Right ventricle myocardium inferior (tissue), 1 donor: ENCODE measurements at places on chromosomes 1 and 21.

DNA sequence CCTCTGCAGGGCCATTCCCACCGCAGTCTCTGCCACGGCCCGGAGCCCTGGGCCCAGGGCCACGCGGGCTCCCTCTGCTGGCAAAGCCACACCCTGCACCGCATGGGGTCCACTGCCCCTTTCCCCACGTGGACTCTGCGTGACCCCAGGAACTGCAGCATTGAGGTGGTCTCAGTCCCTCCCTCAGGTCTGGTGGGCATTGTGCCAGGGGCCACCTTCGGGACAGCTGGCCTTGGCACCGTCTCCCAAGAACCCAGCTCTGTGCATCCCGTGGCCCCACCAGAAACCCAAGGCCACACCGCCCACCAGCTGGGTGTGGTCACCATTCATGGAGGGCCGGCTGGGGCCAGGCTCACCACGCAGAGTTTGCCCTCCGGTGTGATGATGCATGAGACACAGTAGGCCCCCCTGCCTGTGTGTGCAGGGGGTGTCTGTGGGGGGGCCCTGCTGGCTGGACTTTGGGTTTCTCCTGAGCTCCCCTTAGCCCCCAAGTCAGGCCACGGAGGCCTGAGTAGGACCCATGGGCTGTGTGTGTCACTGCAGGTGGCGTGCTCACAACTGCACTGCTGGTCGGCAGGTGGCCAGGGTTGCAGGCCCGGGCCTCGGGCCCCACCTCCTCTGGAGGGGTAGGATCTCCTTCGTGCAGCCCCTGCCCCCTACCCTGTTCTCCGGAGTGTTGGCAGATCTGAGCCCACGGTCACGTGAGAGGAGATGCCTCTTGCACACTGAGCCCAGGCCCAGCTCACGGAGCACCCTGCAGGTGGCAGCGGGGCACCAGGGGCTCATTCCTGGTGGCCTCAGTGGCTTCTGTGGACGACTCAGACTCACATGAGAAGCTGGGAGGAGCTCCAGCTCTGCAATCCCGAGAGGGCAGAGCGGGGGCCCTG is 5.8 kb downstream of the VWA1 start:
- DNase-seq = no peak

GRCh38 chr1:214380396-214380795 is 99.4 kb downstream of the SMYD2 start:
- DNase-seq = no peak

- no peak for DNase-seq
Observed at GRCh38 chr1:231678011-231678432, 51.4 kb downstream of the DISC1 start.

GRCh38 chr1:22112554-22112953 is 30.3 kb downstream of the WNT4 start:
- DNase-seq = no peak

DNA sequence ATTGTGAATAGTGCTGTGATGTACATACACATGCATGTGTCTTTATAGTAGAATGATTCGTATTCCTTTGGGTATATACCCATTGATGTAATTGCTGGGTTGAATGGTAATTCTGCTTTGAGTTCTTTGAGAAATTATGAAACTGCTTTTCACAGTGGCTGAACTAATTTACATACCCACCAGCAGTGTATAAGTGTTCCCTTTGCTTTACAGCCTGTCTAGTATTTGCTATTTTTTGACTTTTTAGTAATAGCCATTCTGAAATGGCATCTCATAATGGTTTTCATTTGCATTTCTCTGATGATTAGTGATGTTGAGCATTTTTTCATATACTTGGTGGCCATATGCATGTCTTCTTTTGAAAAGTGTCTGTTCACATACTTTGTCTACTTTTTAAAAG is 54.5 kb upstream of the FAM78B start:
- DNase-seq = no peak

GRCh38 chr1:32073299-32074229 is 825 bp downstream of the TMEM39B start:
- DNase-seq = no peak

DNA sequence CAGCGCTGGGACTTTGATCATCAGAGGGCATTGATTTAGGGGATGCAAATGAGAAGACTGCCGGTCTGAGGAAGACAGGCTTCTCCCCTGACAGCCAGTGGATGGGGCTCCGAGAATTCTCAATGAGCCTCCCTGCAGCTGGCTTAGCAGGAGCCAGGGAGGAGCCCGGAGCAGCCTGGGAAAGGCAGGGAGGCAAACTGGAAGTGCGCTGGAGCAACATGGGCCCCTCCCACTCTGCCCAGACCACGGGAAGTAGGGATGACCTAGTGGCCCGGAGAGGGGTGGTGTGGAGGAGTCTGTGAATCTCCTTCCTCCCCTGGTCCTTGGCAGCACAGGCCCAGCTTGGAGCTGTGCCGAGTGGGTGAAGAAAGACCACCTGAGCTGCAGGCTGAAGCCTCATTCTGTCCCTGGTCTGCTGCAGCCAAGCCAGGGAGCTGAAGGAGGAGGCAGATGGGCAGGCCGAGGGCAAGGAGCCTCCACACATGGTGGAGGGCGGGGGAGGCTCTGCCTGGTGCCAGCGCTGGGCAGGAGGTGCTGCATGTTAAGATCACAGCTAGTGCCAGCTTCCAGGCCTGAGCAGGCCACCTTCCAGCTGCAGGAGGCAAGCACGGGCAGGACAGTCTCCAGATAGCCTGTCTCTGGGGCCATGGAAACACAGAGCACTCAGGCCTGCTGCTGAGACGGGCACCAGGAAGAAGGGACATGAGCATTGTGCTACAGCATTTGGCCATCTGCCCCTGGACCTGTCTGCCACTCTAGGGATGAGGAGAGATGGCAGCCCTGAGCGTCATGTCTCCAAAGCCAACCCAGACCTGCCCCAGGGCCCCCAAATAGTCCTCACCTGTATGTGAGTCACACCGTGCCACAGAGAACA is 12.2 kb upstream of the CLSTN1 start:
- no peak for DNase-seq

DNA sequence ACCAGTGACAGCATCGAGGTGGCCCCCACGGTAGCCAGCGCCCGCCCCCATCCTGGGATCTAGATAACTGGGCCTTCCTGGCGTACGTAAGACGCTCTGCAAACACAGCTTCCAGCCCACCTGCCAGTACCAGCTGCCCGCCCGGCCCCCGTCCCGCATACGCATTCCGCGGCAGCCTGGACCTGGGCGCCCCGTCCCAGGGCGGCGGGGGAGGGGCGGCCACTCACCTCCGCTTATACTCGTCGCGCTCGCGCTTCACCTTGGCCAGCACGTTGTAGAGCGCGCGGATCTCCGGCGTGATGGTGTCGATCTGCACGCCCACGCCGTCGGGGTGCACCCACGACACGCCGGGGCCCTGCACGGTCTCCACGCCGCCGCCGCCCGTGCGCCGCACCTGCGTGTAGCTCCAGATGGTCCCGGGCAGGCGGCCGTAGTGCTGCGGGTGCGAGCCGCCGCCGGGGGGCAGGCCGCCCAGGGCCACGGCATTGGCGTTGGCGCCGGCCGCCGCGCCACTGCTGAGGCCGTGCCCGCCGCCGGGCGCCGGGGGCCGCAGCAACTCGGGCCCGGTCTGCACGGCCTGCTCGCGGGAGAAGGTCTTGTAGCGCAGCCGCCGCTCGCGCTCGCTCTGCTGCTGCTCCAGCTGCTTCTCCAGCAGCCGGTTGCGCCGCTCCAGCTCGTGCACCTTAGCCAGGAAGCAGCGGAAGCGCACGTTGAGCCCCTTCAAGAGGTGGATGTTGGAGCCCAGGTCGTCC is 859 bp downstream of the IFFO2 start:
- no peak for DNase-seq

DNA sequence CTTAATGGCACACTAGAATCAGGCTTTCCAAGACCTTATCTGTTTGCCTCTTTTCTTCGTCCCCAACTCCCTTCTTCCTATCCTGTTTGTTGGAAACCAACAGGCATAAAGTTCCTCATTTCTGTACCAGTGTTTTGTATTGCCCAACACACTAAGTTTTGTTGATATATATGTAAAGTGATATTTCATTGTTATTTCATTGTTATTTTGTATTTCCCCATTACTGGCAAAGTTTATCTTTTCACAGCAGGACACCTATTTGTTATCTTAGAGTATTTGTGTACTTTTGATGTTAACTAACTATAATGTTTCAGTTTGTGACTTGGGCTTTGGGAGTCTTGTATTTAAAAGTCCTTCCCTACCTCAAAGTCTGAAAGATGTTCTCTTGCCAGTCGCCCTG is 27.1 kb downstream of the FAM20B start:
- no peak for DNase-seq

DNA sequence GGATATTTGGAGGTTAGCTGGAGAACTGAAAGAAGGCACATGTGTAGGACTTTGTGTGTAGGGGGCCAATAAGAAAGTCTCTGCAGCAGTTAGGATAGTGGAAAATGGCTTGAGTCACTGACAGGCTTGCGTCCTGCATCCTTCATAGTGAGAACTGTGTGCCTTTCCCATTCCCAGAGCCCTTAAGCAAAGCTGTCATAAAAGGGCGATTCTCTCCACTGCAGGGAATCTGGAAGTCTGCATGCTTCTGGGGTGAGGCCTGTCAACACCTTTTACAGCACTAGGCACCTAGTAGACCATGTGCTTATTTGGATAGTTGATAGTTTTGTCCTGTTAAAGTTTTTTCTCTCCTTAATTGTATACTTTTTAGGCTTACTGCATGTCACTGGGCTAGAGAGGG is 39.4 kb upstream of the MACF1 start:
- DNase-seq = no peak

DNA sequence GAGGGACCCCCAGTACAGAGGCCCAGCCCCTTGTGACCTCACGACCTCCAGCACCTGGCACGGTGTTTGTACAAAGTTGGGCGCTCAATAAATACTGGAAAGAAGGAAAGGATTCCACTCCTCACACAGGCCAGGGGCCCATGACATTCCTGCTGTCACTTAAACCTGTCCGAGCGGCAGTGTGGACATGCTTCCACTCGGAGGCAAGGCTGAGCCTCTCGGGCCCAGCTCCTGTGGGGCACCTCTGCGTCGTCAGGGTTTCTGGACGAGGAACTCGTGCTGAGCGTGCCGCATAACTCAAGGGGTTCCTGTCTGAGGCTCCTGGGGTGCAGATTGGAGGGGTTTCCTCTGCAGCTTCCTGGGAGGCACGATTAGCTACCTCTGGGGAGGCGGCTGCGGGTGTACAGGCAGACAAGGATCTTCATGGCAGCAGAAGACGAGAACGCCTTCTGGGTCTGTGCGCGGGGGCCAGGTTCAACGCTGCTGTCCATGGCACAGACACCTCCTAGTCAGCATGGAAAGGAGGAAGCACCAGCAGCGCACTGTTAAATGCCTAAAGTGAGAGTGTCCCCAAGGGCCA is 3.6 kb upstream of the SMIM1 start:
- DNase-seq = peak; percentile 58

- no peak for DNase-seq
Observed at GRCh38 chr1:63693944-63694571, 79.8 kb upstream of the ROR1 start.

- DNase-seq = no peak
Observed at GRCh38 chr1:55334160-55334559, 119.0 kb upstream of the USP24 start.

DNA sequence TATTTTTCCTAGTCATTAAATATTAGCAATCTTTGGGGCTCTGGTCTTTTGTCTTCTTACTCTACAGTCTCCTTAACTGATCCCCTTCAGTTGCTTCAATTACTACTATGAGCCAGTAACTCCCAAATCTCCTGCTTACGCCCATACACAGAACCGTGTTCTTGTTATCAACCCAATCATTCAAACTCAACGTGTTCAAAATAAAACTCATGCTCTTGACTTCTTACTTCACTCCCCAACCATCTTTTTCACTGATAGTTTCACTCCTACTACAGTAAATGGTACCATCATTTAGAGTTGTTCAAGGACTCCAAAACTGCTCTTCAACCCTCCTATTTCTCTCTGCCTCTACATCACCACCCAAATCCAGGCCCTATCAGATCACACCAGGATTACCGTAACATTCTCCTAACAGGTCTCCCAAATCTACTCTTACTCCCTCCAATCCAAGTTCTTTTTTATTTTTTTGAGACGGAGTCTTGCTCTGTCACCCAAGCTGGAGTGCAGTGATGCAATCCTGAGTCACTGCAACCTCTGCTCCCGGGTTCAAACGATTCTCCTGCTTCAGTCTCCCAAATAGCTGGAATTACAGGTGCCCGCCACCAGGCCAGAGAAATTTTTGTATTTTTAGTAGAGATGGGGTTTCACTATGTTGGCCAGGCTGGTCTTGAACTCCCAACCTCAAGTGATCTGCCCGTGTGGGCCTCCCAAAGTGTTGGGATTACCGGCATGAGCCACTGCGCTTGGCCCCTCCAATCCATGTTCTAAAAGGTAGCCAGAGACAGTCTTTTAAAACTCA is 3.0 kb downstream of the YARS1 start:
- DNase-seq = no peak

DNA sequence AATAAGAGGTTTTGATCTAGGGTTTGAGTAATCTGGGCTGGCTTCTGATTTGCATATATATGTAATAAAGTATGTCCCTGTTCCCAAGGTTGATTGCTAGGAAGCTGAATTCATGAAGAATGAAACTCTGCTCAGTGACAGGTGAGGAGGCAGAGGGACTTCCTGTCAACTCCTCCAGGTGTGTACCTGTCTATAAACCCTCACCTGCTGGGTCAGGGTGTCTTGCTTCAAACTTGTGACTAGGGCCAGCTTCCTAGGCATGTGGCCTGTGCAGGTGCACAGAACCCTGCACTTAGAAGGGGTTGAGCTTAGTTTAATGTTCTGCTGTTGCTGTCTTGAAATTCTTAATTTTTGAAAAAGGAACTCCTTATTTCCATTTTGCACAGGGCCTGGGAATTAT is 21.1 kb downstream of the OLFML3 start:
- DNase-seq = no peak

GRCh38 chr1:226126824-226127569 is 59.5 kb downstream of the ACBD3 start:
- DNase-seq = no peak

DNA sequence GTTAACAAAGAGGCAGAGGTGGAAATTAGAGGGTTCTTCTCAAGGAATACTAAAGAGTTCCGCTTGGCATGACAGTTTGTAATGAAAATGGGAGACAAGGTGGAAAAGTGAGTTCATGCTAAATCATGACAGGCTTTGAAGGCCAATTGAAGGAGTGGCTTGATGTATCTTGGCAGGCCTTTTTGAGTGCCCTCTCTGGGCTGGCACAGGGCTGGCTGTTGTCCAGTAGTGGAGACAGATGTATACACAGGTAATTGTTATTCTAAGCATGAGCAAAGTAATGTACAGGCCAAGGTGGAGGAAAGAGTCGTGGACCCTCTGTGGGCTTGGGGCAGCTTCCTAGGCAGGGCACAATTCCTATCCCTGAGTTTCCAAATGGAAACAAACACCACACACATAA is 196.7 kb upstream of the GALNT2 start:
- no peak for DNase-seq

DNA sequence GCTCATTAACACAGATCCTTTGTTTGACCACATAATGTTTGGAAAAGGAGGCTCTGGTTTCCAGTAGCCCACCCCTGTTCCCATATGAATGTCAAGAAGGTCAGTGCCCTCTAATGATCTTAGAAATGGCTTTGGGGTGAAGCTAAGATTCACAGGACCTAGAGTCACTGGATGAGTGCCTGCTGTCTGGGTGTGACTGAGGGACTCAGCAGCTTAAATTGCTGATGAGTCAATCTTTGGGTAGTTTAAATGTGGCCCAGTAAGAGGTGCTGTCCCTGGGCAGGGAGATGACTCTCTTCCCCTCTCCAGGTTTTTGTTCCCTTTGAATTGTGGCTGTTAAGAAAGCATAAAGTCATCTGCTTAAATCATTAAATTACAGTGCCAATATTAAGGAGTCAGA is 50.6 kb downstream of the L1TD1 start:
- DNase-seq = no peak

GRCh38 chr1:236830560-236830959 is 35.5 kb downstream of the MTR start:
- no peak for DNase-seq

GRCh38 chr21:16367079-16367478 is 637.3 kb downstream of the USP25 start:
- no peak for DNase-seq
